Activated CD8-positive, alpha-beta memory T cell treated with anti-CD3 and anti-CD28 coated beads for 1 hour (primary cell): ENCODE measurements at places on chromosomes 3 and 15.

DNA sequence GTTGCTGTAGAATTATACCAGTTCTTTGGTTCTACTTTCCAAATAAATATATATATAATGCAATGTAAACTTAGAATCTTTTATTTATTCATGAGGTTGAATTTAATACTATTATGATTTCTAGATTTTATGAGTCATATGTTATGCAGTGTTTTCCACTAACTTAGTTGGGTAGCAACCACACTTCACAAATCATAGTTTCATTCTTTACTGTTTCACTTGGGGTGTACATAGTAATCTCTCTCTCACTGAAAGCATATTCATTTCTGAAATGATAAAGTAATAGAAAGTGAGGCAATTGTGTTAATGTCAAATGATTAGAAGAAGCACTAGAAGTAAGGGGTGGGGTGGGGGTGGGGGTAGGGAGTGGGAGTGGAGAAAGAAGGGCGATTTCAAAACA, 52.6 kb downstream of the IQCH start:
- DNase-seq: no peak

DNA sequence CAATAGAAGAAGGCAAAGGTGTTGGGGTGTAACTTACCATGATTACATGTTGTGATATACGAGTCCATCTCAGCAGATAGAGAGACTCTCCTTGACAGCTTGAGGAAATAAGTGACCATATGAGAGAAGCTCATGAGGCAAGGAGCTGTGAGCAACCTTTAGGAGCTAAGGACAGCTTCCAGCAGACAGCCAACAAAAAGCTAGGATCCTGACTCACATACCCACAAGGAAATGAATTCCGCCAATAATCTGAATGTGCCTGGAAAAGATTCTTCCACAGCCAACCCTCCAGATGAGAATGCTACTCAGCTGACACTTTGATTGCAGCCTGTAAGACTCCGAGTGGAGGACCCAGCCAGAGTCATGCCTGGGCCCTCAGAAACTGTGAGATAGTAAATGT, 339.6 kb upstream of the TPRG1 start:
- no peak for DNase-seq

- DNase-seq: no peak
Observed at GRCh38 chr15:100334015-100334414, 7.8 kb downstream of the ADAMTS17 start.

DNA sequence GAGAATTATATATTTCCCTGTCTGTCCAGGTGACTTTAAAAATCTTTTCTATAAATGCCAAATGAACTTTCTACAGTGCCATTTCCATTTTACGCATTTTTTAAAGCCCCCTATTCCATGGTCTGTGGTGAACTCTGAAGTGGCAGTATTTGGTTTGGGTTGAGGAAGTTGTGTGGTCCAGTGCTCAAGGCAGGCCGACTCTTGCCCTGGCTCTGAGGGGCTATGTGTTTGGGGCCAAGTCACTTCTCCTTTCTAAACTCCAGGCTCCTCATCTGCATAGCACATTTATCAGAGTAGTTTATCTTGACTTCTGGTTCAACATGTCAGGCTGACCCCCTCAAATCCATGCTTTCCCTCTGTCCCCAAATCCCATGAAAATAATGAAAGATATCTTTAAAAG, 14.1 kb downstream of the TTC21A start:
- no peak for DNase-seq

- DNase-seq: no peak
Observed at GRCh38 chr3:138079901-138080300, 35.5 kb downstream of the DZIP1L start.

- no peak for DNase-seq
Observed at GRCh38 chr3:138124706-138125355, 7.4 kb downstream of the A4GNT start.

DNA sequence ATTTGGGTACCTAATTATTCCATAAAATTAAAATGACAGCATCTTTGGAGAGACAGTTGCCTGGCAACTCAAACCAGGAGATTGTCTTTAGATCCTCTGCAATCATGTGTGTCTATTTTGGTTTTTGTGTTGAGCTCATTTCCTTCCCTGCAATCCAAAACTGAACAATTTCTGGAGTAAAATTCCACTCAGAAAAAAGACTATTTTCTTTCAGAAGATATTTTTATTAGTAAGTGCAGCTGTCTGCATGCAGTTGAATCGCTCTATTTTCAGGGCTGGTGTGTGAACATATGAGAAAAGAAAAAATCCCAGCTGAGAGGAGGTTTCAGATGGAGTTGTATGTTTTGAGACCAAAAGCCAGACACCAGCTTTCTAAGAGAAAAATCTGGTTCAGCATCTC, 41.9 kb upstream of the DYNC1LI1 start:
- no peak for DNase-seq

GRCh38 chr3:108861401-108861800, 38.8 kb downstream of the TRAT1 start:
- no peak for DNase-seq

GRCh38 chr3:25653322-25653721, 11.4 kb downstream of the TOP2B start:
- no peak for DNase-seq

GRCh38 chr3:9810433-9810770, 340 bp downstream of the TTLL3 start:
- no peak for DNase-seq

DNA sequence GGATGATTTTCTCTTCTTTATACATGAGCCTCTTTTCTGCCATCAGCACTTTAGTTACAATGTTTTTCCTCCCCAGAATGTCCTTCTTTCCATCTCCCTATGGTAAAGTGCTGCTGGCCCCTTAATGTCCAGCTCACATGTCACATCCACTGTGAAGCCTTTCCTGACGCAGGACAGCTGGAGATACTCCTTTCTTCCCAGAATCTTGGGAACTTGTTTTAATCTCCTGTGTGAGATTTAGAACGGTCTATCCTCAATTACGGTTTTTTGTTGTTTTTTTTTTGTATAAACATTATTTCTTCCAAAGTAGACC, 147.7 kb upstream of the TSC22D2 start:
- no peak for DNase-seq
